ENCODE measurements at places on chromosomes 13 and 19.
A peak's percentile ranks its signal among the peaks of the same experiment; 100 is the strongest.

GRCh38 chr19:31110336-31110735 lies 238.9 kb downstream of the TSHZ3 start:
- DNase-seq = no peak

- DNase-seq = peak; percentile 54
Measured at GRCh38 chr13:94419304-94419924, 60.1 kb downstream of the DCT start.

GRCh38 chr13:100767192-100767591 lies 92.6 kb upstream of the TMTC4 start:
- DNase-seq = no peak

- DNase-seq = no peak
Measured at GRCh38 chr13:73653688-73654087, 480.5 kb downstream of the KLF12 start.

- no peak for DNase-seq
Measured at GRCh38 chr13:111394211-111394922, 73.9 kb downstream of the TEX29 start.
